IPS DF 6.9 (cell line): ENCODE measurements at places on chromosomes 1 and 21.

- no peaks in the 10 kb centered on the region for H3K4me1 ChIP-seq
- H3K27me3 ChIP-seq, result no peaks in the 10 kb centered on the region
- no peak overlapping the region for H3K27ac ChIP-seq
- no peak overlapping the region for H3K4me3 ChIP-seq
- H3K36me3 ChIP-seq, result no peaks in the 10 kb centered on the region
These were observed 44.4 kb downstream of the COL11A1 start for GRCh38 chr1:103063921-103064320.

GRCh38 chr1:10664251-10664650, 132.2 kb downstream of the CASZ1 start:
- H3K4me1 ChIP-seq, result peaks cover 4% of the 10 kb centered on the region; the same call in 1 of the 2 replicates
- no peaks in the 10 kb centered on the region; the same call in 1 of the 2 replicates for H3K36me3 ChIP-seq
- H3K4me3 ChIP-seq, result no peak overlapping the region
- H3K27ac ChIP-seq, result no peak overlapping the region
- no peaks in the 10 kb centered on the region for H3K27me3 ChIP-seq

GRCh38 chr1:236951672-236952071, 52.6 kb downstream of the MT1HL1 start:
- H3K27ac ChIP-seq, result no peak overlapping the region
- H3K4me1 ChIP-seq, result peaks cover 2% of the 10 kb centered on the region; the same call in 1 of the 2 replicates
- no peaks in the 10 kb centered on the region for H3K36me3 ChIP-seq
- no peak overlapping the region for H3K4me3 ChIP-seq
- H3K27me3 ChIP-seq, result no peaks in the 10 kb centered on the region
- DNase-seq, result no peak

GRCh38 chr1:29123887-29124365, at the start of gene TMEM200B:
Gene TMEM200B (minus strand): TSS chr1:29123903. CDS start chr1:29121828, 2,075 bp downstream.
- H3K4me1 ChIP-seq, result no peaks in the 10 kb centered on the region
- H3K27me3 ChIP-seq, result no peaks in the 10 kb centered on the region; the same call in 1 of the 2 replicates
- DNase-seq, result no peak
- H3K27ac ChIP-seq, result no peak within 1 kb of the TSS

GRCh38 chr1:111747282-111747734, 8.1 kb upstream of the INKA2 start:
- no peak overlapping the region for H3K4me3 ChIP-seq
- H3K27me3 ChIP-seq, result no peaks in the 10 kb centered on the region
- no peaks in the 10 kb centered on the region for H3K36me3 ChIP-seq
- H3K27ac ChIP-seq, result no peak overlapping the region

DNA sequence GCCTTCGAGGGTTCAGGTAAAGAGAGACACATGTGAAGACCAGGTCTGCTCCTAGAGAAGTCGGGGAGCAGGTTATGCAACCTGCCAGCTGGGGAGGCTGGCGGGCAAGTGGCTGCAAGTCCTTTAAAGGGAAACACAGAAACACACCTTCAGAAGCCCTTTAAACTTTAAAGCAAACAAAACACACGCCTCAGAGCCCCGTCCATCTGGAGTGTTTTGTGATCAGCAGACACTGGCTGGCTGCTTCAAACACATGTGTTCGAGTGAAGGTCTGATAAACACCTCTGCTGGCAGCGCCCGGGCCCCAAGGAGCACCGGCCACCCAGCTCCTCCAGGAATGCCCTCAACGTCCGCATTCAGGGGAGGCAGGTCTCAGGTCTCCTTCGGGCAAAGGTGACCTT, 15.2 kb downstream of the RIPK4 start:
- no peak for DNase-seq
- H3K36me3 ChIP-seq, result no peaks in the 10 kb centered on the region
- H3K4me1 ChIP-seq, result peaks cover 13% of the 10 kb centered on the region
- H3K4me3 ChIP-seq, result no peak overlapping the region
- no peaks in the 10 kb centered on the region for H3K27me3 ChIP-seq

DNA sequence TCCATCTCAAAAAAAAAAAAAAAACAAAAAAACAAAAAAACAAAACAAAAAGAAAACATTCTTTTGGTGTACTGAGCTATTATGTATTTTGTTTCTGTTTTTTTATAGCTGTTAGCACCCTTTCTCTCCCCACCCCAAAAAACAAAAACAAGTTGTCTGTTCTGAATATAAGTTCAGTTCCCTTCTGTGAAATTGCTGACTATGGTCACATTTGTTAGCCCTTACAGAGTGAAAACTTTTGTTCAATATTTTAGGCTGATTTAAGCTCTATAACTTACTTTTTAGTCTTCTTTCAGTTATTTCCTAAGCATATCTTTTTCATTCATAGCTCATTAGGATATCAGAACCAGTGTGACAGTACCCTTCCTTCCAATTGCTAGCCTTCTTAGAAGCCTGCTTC, 1056.6 kb upstream of the NCAM2 start:
- H3K4me1 ChIP-seq, result no peaks in the 10 kb centered on the region
- no peak for DNase-seq
- H3K4me3 ChIP-seq, result no peak overlapping the region
- H3K27ac ChIP-seq, result no peak overlapping the region
- H3K27me3 ChIP-seq, result no peaks in the 10 kb centered on the region

- no peak overlapping the region; the same call in 1 of the 2 replicates for H3K4me3 ChIP-seq
- no peaks in the 10 kb centered on the region for H3K27me3 ChIP-seq
- DNase-seq, result no peak
- H3K27ac ChIP-seq, result no peak overlapping the region
- no peaks in the 10 kb centered on the region for H3K4me1 ChIP-seq
These were observed 357 bp upstream of the TXLNA start for GRCh38 chr1:32179193-32179442.

DNA sequence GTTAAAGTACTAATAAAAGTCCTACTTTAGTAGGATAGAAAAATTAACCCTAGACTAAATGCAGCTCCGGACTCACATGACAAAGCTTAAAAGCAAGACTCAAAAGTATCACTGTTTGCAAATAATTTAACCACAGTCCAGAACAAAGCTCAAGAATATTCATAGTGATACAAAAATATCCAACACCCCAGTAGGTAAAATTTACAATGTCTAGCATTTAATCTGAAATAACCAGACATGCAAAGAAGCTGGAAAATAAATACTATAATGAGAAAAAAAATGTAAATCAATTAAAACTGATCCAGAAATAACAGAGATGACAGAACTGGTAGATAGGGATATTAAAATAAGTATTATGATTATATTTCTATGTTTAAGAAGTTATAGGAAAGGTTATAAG, 67.0 kb downstream of the KIAA0319L start:
- no peaks in the 10 kb centered on the region; the same call in 1 of the 2 replicates for H3K4me1 ChIP-seq
- H3K4me3 ChIP-seq, result no peak overlapping the region
- no peaks in the 10 kb centered on the region for H3K27me3 ChIP-seq
- no peak for DNase-seq
- no peak overlapping the region for H3K27ac ChIP-seq
- no peaks in the 10 kb centered on the region for H3K36me3 ChIP-seq

GRCh38 chr1:54081306-54082270, 28.2 kb downstream of the TCEANC2 start:
- DNase-seq, result peak; percentile 92
- H3K4me1 ChIP-seq, result no peaks in the 10 kb centered on the region
- H3K27me3 ChIP-seq, result no peaks in the 10 kb centered on the region
- no peaks in the 10 kb centered on the region for H3K36me3 ChIP-seq
- H3K27ac ChIP-seq, result no peak overlapping the region

- no peak for DNase-seq
- no peaks in the 10 kb centered on the region for H3K27me3 ChIP-seq
- H3K27ac ChIP-seq, result no peak overlapping the region
- H3K4me3 ChIP-seq, result no peak overlapping the region
- no peaks in the 10 kb centered on the region for H3K4me1 ChIP-seq
These were observed 19.1 kb downstream of the MRPL37 start for GRCh38 chr1:54218883-54219687.

DNA sequence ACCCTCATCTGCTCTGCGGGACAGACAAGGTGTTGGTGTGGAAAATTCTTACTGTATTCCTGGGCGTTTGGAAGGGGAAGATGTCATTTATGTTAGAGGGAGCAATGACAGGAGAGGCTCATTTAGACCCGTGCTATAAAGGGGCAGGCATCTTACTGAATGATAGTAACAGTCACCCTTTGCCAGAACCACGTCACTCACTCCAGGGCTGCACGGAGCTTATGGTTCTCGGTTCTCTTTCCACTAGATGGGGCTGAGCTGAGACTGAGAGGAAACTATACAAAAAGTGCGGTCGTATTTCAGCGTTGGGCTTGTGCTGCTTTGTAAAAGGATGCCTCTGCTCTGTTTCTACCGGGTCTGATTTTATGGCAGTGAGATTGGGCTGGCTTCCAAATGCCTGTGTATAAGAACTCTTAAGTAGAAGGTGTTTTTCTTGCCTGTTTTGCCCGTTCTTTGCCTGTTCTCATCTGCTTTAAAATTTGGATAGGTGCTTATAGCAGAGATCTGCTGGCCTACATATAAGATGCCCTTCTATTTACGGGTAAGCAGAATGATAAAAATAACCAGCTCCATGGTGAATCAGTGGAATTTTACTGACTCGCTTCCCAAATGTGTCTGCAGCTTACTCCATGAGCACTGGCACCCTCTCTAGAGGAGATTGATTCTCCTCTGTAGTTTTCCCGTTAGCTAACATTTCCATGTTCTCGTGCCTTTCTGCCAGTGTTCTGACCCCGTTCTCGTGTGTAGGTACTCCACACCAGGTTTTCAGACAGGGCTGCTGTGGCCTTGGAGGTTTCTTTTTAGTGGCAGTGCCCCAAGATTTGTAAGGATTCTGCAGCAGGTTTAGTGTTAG, 55.9 kb downstream of the MRPS6 start:
- H3K4me3 ChIP-seq, result no peak overlapping the region
- H3K36me3 ChIP-seq, result peaks cover 4% of the 10 kb centered on the region; the same call in 1 of the 2 replicates
- H3K4me1 ChIP-seq, result peaks cover 8% of the 10 kb centered on the region

DNA sequence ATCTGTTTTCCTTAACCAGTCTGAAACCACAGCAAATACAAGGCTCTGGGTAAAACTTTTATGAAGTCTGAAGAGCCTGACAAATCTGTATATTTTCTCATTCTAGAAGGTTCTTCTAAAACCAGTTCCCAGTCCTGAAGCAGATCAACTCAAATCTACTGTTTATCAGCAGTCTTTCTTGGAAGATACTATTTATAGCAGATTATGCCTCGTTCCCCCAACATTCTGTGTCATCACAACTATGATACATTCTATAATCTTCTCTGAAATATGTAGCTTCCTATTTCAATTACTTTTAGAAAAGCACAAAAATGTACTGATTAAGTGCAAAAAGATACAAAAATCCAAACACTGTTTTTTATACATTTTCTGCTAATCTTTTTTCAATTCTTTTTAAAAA, 67.5 kb downstream of the NIBAN1 start:
- no peak for DNase-seq
- H3K4me1 ChIP-seq, result no peaks in the 10 kb centered on the region
- H3K27me3 ChIP-seq, result no peaks in the 10 kb centered on the region
- H3K27ac ChIP-seq, result no peak overlapping the region
- no peaks in the 10 kb centered on the region for H3K36me3 ChIP-seq

- no peak overlapping the region for H3K4me3 ChIP-seq
- H3K4me1 ChIP-seq, result no peaks in the 10 kb centered on the region
- H3K27ac ChIP-seq, result no peak overlapping the region
- H3K36me3 ChIP-seq, result 0 out of 2 replicates have a peak, but pooled peaks cover 4% of the 10 kb centered on the region
These were observed 23.5 kb downstream of the MTARC1 start for GRCh38 chr1:220810179-220810653.

DNA sequence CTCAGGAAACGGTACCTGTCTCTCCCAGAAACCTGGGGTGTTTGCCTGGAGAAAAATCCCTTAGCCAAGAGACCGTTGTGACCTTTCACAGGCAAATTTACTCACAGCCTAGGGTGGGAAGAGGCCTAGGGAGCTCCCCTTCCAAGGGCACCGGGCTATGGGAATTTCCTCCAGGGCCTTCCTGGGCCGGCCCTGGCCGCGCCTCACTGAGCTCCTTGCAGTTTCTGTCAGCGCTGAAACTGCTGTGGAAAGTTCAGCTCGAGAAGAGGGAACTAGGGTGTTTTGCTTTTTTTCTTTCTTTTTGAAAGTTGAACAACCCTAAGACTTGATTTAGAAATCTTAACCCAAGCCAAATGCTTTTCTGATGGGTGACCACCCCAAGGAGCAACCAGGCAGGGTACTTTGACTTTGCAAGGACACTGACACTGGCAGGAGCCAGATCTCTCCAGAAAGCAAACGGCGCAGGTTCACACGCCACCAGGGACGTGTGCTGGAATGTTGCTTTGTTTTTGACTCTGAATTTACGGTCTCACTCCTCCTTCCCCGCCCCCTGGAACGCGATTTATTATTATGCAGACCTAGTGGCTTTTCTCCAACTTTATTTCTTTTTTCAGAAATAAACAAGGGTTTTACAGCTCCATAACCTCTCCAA, 229.6 kb upstream of the JUN start:
- no peak overlapping the region for H3K4me3 ChIP-seq
- no peak overlapping the region for H3K27ac ChIP-seq
- peak; percentile 13 for DNase-seq
- H3K36me3 ChIP-seq, result no peaks in the 10 kb centered on the region

GRCh38 chr1:85626818-85627217, 46.3 kb downstream of the CCN1 start:
- H3K27ac ChIP-seq, result no peak overlapping the region
- H3K36me3 ChIP-seq, result no peaks in the 10 kb centered on the region
- H3K4me1 ChIP-seq, result no peaks in the 10 kb centered on the region
- H3K27me3 ChIP-seq, result no peaks in the 10 kb centered on the region

- peaks cover 18% of the 10 kb centered on the region for H3K36me3 ChIP-seq
- no peak overlapping the region for H3K27ac ChIP-seq
- no peaks in the 10 kb centered on the region for H3K27me3 ChIP-seq
These were observed 4.2 kb upstream of the GPN2 start for GRCh38 chr1:26894263-26894662.

DNA sequence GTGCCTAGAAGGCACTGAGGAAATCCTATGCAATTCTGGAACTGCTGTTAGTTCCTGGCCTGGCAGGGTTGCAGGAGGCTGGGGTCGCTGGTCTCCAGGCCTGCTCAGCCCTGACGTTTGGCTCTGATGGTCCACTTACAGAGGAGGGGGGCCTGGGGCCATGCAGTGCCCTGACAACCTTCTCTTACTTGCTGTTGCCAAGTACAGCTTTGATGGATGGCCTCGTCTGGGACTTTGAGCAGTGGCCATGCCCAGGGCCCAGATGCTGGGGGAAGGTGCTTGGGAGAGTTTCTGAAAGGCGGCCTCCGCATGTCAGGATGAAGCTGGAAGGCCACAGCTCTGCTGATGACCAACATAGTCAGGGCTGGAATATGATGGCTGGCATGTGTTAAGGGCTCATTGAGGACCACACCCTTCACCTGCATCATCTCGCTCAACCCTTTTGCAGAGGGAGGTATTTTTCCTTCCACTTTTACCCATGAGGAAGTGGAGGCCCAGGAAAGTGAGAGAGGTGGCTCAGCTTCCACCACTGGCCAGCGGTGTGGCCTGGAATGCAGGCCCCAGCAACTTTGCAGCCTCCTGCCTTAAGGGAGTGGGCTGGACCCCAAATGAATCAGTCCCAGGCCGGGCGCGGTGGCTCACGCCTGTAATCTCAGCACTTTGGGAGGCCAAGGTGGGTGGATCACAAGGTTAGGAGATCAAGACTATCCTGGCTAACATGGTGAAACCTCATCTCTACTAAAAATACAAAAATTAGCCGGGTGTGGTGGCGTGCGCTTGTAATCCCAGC, 34.7 kb upstream of the LRRC3 start:
- no peak for DNase-seq
- H3K27me3 ChIP-seq, result no peaks in the 10 kb centered on the region
- no peaks in the 10 kb centered on the region for H3K4me1 ChIP-seq
- no peak overlapping the region for H3K4me3 ChIP-seq
- no peaks in the 10 kb centered on the region; the same call in 1 of the 2 replicates for H3K36me3 ChIP-seq

GRCh38 chr1:211920141-211920572, 89.6 kb upstream of the LPGAT1 start:
- H3K4me1 ChIP-seq, result no peaks in the 10 kb centered on the region
- no peaks in the 10 kb centered on the region for H3K27me3 ChIP-seq
- no peak overlapping the region for H3K27ac ChIP-seq

- no peaks in the 10 kb centered on the region for H3K27me3 ChIP-seq
- DNase-seq, result no peak
- H3K27ac ChIP-seq, result no peak overlapping the region
These were observed 160.8 kb upstream of the C1orf174 start for GRCh38 chr1:4060850-4061249.
